ENCODE measurements at places on chromosomes 3 and 15.

- DNase-seq = no peak
Observed at GRCh38 chr3:27591312-27592210, 107.4 kb upstream of the SLC4A7 start.

DNA sequence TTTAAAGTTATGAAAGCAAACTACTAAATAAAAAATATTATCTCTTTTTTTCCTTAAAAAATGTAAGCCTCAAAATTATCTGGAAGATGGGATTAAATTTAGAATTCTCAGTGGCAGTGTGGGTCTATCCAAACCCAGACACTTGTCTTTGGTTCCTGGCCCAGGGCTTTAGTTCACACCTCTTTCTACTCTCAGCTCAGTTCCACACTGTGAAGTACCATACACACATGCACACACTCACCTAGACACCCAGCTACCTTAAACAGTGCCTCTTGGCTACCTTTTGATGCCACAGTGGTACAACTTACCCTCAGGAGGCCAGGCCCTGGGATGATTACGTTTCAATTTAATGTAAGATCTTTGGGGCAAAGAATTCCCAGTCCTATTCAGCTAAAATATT lies 51.0 kb upstream of the TSC22D2 start:
- DNase-seq = no peak

DNA sequence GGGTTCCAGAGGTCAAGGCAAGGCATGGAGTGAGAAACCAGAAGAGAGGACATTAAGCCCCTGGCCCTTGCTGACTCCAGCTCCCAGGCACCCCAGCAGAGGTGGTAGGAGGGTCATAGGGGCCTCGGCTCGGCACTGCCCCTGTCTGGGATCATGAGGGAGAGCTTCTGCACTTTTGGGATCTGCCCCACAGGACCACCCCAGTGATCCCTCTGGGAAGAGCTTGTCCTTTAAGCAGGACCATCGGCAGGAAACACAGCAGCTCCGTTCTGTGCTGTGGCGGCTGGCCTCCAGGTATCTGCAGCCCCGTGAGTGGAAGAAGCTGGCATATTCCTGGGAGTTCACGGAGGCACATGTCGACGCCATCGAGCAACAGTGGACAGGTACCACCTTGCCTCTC lies 35.5 kb downstream of the ANKDD1A start:
- no peak for DNase-seq

DNA sequence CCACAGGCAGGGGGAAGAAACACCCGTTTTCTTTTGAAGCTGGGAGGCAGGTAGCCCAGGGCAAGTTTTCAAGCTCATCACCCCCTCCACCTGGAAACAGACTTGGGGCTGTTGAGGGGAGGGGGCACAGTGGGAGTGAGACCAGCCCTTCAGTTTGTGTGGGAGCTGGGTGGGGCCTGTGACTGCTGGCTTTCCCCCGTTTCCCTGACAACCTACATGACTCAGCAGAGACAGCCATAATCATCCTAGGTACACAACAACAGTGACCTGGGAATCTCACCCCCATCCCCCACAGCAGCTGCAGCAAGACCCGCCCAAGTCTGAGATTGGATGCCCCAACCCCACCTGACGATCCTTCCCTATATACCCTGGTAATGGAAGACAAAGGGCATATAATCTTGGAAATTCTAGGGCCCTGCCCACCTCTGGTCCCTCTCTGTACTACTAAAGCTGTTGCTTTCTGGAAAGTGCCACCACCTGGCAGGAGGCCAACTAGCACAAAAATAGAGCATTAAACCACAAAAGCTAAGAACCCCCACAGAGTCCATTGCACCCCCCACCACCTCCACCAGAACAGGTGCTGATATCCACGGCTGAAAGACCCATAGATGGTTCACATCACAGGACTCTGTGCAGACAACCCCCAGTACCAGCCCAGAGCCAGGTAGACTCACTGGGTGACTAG lies 422.2 kb upstream of the SGO1 start:
- no peak for DNase-seq

DNA sequence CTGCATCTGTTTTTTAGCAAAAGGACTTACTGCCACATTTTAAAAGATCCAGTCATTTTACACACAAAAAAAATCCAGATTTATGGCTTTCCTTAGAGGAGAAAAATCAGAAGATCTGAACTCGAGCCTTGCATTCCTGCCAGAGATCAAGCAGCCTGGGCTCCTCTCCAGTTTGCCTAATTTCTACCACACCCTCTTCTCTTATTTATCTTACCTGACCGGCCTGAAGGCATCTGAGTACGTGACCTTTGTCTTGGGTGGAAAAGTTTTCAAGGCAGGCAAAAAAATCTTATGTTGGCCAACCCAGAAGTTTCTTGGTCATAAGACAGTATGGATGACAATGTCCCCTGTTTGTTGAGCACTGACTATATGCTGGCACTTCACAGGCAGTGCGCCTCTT lies 60.3 kb downstream of the CHRD start:
- no peak for DNase-seq

All from Right ventricle myocardium inferior (tissue), 1 donor.